ENCODE measurements at places on chromosomes 6 and 20. TPM values are rescaled to one million over a fixed set of nuclear protein-coding genes. Genes with fewer than 3 reads are reported as not detected.
A peak's percentile ranks its signal among the peaks of the same experiment; 100 is the strongest.

DNA sequence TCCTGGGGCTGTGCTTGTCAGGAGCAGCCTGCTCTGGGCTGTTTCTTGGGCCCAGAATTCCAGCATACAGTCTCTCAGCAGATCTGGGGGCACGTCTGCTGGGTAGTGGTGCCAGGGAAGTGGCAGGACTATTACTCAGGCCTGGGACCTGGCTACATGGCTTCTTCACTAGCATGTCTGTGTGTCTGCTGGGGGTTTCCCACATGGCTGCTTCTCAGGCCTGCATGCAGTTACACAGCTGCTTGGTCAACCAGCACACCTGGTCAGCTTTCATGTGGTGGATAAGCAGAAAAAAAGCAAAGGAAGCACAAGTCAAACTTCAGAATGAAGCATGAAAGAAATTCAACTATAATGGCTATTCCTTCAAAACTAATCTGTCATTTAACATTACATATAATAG, 316.2 kb upstream of the NOX3 start:
- H3K27ac ChIP-seq = no peak overlapping the region
- no peak overlapping the region for H3K4me3 ChIP-seq
- no peaks in the 10 kb centered on the region for H3K4me1 ChIP-seq
- H3K27me3 ChIP-seq = no peaks in the 10 kb centered on the region

GRCh38 chr20:51054233-51054632, 31.3 kb upstream of the KCNG1 start:
- no peaks in the 10 kb centered on the region for H3K4me1 ChIP-seq
- peaks cover 56% of the 10 kb centered on the region for H3K27me3 ChIP-seq
- H3K4me3 ChIP-seq = no peak overlapping the region

- H3K27ac ChIP-seq = peak overlapping the region; percentile 89
- no peaks in the 10 kb centered on the region for H3K27me3 ChIP-seq
- H3K36me3 ChIP-seq = peaks cover 10% of the 10 kb centered on the region
- H3K4me3 ChIP-seq = peak overlapping the region; percentile 73
- peaks cover 59% of the 10 kb centered on the region for H3K4me1 ChIP-seq
These were observed 7.2 kb downstream of the MYLIP start for GRCh38 chr6:16136091-16136490.

GRCh38 chr6:43963203-43963602, 164.0 kb downstream of the MRPL14 start:
- H3K36me3 ChIP-seq = no peaks in the 10 kb centered on the region
- peaks cover 34% of the 10 kb centered on the region for H3K27me3 ChIP-seq
- H3K4me1 ChIP-seq = no peaks in the 10 kb centered on the region

DNA sequence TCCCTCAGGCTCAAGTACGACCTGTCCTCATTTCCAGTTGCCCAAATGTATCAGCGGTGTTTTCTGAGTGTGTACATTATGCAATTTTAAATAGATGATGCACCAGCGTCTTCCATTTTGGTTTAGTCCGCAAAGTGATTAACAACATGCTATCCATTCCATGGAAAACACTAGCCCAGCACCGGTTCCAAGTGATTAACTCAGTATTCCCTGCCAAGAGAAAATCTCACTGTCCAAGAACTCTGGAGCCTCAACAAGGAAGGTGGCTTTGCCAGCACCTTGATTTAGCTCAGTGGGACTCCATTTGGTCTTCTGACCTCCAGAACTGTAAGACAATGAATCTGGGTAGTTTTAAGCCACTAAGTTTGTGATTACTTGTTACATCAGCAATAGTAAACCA, 107.2 kb downstream of the FOXC1 start:
- no peaks in the 10 kb centered on the region for H3K27me3 ChIP-seq
- H3K36me3 ChIP-seq = no peaks in the 10 kb centered on the region
- no peak for DNase-seq
- H3K4me1 ChIP-seq = no peaks in the 10 kb centered on the region
- no peak overlapping the region for H3K4me3 ChIP-seq
- H3K27ac ChIP-seq = no peak overlapping the region

SLC17A2 gene
- total RNA-seq = not detected

CRISP2 gene
- total RNA-seq = not detected
